Activated naive CD4-positive, alpha-beta T cell treated with Interleukin-2 at 50 U/mL for 16 hours (primary cell): ENCODE measurements at places on chromosomes 11 and 22.

GRCh38 chr22:17046566-17047348 is 38.0 kb upstream of the IL17RA start:
- DNase-seq: no peak

GRCh38 chr11:3934658-3935057 is 79.2 kb downstream of the STIM1 start:
- DNase-seq: no peak

DNA sequence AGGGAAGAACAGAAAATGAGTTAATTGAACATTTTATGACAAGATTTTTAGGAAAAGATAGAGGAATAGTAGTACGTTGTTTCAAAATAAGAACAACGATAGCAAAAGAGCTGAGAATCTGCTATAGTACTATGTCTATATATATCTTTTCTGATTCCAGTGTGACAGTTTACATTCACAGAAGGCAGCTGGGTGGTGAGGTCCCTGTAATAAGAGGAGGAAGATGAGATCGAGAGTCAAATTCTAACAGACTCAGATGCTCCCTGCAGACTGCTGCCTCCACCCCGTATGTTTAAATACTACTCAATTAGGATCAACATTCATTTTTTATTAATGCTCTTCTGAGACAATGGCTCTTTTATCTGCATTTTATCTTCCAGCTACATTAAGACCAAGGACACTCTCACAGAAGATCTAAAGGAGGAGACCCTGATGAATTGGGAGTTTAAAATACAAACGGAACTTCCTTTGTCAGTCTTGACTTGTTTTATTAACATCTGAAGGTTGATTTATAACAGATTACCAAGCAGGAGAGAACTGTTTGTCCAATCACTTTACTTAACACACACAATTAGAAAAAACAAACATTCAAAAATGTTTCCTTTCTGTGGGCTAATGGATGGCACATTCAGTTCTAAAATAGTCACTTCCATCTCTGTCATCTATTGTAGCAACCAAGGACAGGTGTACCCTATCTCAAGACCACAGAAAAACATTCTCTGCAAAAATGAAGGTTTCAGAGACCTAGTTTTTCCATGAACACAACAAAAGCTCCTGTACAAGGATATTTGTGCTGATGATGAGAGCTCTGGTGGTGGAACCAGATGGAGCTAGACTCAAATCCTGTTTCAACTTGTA is 240.2 kb downstream of the CADM1 start:
- no peak for DNase-seq

GRCh38 chr11:127199306-127199801 is 198.8 kb upstream of the KIRREL3 start:
- no peak for DNase-seq

- DNase-seq: peak; percentile 64
Measured at GRCh38 chr11:64358907-64359711, at the start of gene RPS6KA4. RPS6KA4 (plus strand) TSS chr11:64359162; CDS start chr11:64359236, 74 bp downstream.

DNA sequence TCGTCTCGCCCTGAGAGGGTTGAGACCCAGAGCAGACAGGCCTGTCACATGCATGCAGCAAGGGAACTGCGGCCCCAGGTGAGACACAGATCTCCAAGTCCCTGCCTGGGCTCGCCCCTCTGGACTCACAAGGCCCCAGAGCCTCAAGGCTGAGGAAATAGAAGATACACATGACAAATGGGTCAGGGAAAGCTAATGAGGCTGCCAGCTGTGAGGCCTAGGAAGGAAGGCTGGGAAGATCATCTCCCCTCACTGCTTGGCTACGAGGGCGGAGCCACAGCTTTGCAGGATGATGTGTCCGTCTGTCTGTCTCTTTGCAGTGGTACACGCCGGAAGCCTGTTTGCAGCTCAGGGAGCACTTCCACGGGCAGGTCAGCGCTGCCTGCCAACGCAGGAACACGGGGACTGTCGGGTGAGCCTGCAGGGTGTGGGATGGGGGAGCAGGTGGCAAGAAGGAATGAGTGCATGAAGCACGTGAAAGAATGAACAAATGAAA is 4.5 kb downstream of the RAB36 start:
- no peak for DNase-seq

- DNase-seq: no peak
Measured at GRCh38 chr11:124844664-124845079, 20.6 kb upstream of the ROBO3 start.
